SK-N-SH (cell line): ENCODE measurements at places on chromosomes 1 and 21.

- DNase-seq: no peak
- H3K4me3 ChIP-seq: no peak overlapping the region
- no peaks in the 10 kb centered on the region for H3K27me3 ChIP-seq
Observed at GRCh38 chr1:51484591-51484990, 34.5 kb downstream of the EPS15 start.

- H3K4me3 ChIP-seq: no peak overlapping the region
- no peaks in the 10 kb centered on the region for H3K27me3 ChIP-seq
- DNase-seq: no peak
- H3K27ac ChIP-seq: no peak overlapping the region
- H3K4me1 ChIP-seq: no peaks in the 10 kb centered on the region; the same call in 1 of the 2 replicates
Observed at GRCh38 chr1:240820816-240821215, 208.9 kb upstream of the GREM2 start.

- peak; percentile 43 for DNase-seq
- no peaks in the 10 kb centered on the region for H3K27me3 ChIP-seq
- H3K4me3 ChIP-seq: peak overlapping the region; percentile 69
- peaks cover 3% of the 10 kb centered on the region; the same call in 1 of the 2 replicates for H3K4me1 ChIP-seq
- no peaks in the 10 kb centered on the region for H3K36me3 ChIP-seq
Observed at GRCh38 chr1:174800216-174800851, 199.4 kb upstream of the CACYBP start.

DNA sequence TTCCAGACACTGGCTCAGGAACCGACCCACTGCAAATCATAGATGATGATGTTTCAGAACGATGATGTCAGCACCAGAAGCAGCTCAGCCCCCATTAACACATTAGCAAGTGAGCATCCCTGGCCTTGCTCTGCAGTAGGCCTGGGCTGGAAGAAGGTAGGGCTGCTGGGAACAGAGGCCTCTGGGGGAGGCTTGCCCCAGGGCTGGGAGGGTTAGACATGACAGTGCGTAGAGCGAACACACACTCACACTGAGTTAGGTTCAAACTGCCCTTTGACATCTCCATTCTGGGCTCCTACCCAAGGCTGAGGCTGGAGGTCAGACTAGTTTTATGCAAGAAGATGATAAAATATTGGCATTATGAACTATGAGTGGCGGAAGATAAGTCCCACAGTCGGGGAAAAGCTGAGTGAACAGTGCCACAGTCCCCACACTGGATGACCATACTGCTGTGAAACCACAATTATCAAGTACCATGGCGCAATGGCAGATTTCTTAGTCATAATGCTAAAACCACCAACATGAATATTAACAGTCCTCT lies 91.1 kb downstream of the DMRTB1 start:
- no peak overlapping the region for H3K4me3 ChIP-seq
- H3K27me3 ChIP-seq: no peaks in the 10 kb centered on the region
- DNase-seq: peak; percentile 18
- no peaks in the 10 kb centered on the region for H3K4me1 ChIP-seq

GRCh38 chr1:44261962-44262361 lies 48.7 kb downstream of the DMAP1 start:
- H3K27ac ChIP-seq: no peak overlapping the region
- no peaks in the 10 kb centered on the region for H3K36me3 ChIP-seq
- DNase-seq: no peak
- peaks cover 15% of the 10 kb centered on the region for H3K4me1 ChIP-seq
- no peak overlapping the region for H3K4me3 ChIP-seq
- no peaks in the 10 kb centered on the region for H3K27me3 ChIP-seq

GRCh38 chr1:211885747-211886522 lies 55.4 kb upstream of the LPGAT1 start:
- H3K27me3 ChIP-seq: no peaks in the 10 kb centered on the region; the same call in 1 of the 2 replicates
- no peak overlapping the region for H3K4me3 ChIP-seq
- no peaks in the 10 kb centered on the region for H3K4me1 ChIP-seq
- no peak for DNase-seq
- H3K27ac ChIP-seq: no peak overlapping the region

GRCh38 chr1:103275725-103276124 lies 167.4 kb upstream of the COL11A1 start:
- H3K4me1 ChIP-seq: no peaks in the 10 kb centered on the region
- H3K27me3 ChIP-seq: no peaks in the 10 kb centered on the region
- no peaks in the 10 kb centered on the region for H3K36me3 ChIP-seq
- H3K4me3 ChIP-seq: no peak overlapping the region

- DNase-seq: no peak
- peak overlapping the region; percentile 67 for H3K4me3 ChIP-seq
- H3K27ac ChIP-seq: no peak overlapping the region; the same call in 1 of the 2 replicates
- H3K4me1 ChIP-seq: peaks cover 10% of the 10 kb centered on the region; the same call in 1 of the 2 replicates
Observed at GRCh38 chr1:228488125-228488817, 1.1 kb downstream of the RNF187 start.
